ENCODE measurements at places on chromosomes 3 and 15.

- no peak for DNase-seq
Measured at GRCh38 chr15:72197460-72198355, at the start of gene GRAMD2A. Gene GRAMD2A (minus strand): TSS chr15:72197787.

DNA sequence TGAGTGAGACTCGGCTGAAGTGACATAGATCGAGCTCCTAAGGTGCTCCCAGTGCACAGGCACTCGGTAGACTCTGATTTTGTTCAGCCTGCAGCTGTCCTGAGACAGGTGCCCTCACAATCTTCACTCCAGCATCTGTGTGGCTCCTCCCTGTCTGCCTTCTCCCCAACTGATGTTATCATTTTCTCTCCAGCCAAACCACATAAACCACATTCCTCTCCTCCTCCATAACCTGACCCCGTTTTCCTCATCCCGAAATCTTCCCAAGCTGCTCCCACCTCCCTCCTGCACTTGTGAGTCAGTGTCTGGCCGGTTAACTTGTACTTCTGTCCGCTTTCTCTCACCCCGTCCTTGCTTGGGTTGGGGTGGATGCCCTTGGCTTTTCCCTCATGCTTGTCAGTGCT lies 93.3 kb upstream of the HACD2 start:
- no peak for DNase-seq

GRCh38 chr3:133443649-133444422 lies 44.0 kb downstream of the BFSP2 start:
- DNase-seq = no peak

GRCh38 chr15:93126148-93126547 lies 37.1 kb upstream of the RGMA start:
- no peak for DNase-seq

DNA sequence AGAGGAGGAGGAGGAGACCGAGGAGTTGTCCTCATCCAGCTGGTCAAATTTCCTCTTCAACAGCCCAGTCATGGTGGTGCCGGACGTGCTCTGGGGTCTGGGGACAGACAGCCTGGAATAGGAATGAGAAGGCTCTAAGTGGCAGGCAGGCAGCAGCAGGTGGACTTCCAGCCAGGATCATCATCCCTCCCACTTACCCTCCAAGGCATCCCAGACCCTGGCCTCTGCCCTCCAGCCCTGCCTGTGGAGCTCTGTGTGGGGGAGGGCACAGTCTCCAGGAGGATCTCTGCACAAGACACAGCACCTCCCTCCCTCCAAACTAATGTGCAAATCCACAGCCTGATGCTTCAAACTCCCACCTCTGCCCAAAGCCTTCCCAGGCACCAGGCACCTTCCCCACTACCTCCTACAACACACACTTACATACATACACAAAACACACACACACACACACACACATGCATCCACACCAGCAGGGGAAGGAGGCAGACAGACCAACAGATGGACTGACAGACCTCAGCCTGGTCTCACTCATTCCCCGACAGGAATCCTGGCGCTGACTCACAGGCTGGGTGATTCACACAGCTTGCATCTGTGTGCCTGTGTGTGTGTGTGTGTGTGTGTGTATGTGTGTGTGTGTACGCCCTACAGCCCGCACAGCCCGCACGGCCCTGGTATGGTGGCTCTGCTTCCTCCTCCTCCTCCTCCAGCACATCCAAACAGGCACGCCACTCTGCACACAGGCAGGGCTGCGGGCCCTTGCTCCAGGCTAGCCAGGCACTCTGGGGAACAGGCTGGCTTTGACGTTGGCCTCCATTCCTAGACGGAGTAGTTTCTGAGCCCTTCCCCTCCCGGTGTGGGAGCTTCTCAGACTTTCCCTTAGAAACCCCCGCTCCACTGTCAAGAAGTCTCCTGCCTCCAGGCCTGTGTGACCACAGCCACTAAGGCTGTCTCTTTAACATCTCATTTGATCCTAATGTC lies 6.5 kb downstream of the CSRNP1 start:
- DNase-seq = peak; percentile 60

DNA sequence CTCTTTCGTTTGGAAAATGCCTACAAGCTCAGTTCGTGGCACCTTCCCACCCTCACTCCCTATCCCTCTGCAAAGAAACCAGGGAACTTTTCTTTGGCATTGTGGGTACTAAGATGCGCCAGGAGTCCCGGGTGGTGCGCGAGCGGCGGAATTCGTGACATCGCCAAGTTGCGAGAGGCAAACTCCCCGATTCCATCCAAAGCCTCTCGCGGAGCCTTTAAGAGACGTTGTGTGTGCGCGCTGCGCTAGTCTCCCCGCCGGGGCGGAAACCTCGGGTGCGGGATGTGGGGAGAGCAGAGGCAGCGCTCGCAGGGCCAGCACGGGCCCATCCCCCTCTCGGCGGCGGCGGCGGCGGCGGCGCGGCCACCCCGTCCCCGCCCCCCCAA lies 443 bp upstream of the NR2F2 start:
- DNase-seq = no peak

DNA sequence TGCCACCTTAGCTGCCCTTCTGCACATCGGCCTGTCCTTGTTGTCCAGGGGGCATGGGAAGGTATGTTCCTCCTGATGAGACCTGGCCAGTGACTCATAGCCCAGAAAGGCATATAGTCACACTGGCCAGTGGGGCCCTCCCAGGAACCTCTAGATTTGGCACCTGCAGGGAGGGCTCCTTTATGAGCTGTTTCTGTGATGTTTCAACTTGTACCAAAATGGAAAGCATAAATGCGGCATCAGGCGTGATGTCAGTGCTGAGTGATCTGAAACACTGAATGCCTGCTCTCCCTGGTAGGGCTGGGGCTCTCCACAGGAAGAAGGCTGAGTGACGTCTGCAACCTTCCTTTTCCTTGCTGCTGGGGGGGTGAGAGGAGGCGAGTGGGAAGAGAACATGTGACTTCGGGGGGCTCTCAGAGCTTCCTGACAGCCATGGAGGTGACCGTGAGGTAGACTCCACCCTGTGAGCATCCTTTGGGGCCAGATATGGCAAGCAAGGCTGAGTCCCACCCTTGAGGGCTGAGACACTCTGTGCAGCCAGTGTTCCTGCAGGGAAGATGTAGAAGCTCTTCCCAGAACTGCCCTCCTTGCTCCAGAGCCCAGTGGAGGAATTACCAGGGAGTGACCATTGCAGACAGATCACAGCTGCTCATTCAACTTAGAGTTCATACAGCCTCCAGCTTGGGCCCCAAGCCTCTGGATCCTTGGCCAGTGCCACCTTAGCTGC lies 37.1 kb upstream of the APEH start:
- no peak for DNase-seq
